Cortex of kidney (tissue), 1 donor: ENCODE measurements at places on chromosomes 13 and 19.

GRCh38 chr19:58581227-58582141, 8.3 kb upstream of the MZF1 start:
- no peak for DNase-seq

- no peak for DNase-seq
Measured at GRCh38 chr19:51295382-51296126, 15.9 kb upstream of the IGLON5 start.

DNA sequence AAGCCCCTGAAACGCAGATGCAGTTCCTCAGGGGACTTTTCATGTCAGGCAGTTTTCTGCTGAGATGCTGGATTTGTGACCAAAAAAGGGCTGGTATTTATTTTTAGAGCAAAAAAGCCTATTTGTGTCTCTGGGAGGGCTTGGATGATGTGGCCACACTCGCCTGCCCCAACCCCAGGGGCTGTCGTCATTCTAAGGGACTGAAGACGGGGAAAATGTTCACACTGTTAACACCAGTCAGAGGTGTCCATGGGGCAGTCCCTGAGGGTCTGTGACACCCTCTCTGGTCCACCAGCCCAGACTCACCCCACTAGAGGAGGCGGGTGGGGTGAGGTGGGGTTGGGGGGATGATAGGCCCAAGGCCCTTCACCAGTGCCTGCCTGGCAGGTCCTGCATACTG, 15.9 kb upstream of the EPHX3 start:
- no peak for DNase-seq

- DNase-seq: no peak
Measured at GRCh38 chr13:95485045-95485517, 67.4 kb upstream of the CLDN10 start.

DNA sequence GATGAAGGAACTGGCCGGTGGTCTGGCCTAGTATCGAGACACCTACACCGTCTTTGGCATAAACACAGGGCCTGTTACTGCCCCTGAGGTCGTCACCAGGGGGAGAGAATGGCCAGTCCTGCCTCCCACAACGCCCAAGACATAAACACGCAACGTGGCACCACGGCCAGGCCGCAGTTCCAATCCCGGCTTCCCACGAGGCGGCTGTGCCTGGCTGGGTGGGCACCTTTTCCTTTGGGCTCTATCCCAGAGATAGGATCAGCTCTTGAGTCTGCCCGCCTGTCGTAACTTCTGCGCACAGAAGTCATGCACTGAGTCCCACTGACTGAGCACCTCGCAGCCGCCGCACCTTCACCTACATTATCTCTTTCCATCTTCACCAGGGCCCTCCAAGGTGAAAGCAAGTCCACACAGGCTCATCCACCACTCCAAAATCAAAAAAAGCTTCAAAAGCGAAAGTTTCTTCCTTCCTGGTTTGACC, 1.1 kb downstream of the MIER2 start:
- no peak for DNase-seq

- DNase-seq: no peak
Measured at GRCh38 chr13:112114391-112114790, 47.4 kb downstream of the SOX1 start.

GRCh38 chr19:19805480-19805879, 16.1 kb downstream of the ZNF506 start:
- DNase-seq: no peak

DNA sequence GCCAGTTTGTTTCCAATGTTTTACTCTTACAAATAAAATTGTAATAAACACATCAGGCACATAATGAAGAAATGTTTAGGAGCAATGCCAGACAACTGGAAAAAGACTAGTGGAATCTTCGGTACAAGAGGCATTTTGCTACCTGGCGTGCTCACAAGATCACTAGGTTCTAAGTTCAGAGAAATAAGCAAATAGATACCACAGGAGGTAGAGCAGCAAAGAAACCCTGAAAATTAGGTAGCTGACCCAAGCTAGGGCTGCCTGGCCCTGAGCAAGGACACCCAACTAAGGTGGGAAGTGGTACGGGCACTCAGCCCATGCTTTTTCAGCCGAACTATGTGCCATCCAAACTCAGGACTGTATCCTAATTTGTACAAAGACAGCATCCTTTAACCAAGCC, 32.2 kb upstream of the TPP2 start:
- no peak for DNase-seq

DNA sequence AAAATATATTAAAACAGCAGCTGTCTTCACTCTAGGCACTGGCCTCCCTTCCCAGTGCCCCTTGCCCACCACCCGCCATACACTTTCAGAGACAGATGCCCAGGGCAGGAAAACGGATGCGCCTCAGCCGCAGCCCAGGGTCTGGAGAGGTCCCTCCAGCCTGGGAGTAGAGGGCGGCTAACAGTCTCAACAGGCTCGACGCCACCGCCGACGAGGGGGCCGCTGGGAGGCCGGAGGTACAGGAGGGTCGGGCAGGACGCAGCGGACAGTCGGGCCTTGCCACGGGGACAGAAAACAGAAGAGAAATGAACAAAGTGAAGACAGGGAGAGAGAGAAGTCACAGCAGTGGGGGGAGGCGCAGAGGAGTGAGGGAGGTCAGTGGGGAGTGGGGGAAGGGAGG, 27.1 kb downstream of the C19orf47 start:
- DNase-seq: no peak
